Stimulated activated CD8-positive, alpha-beta memory T cell treated with anti-CD3 and anti-CD28 coated beads, Interleukin-7, amount 100 ng/mL, for 1 hour (primary cell): ENCODE measurements at places on chromosomes 3 and 15.

GRCh38 chr15:63234451-63234870, 42.9 kb upstream of the APH1B start:
- no peak for DNase-seq

DNA sequence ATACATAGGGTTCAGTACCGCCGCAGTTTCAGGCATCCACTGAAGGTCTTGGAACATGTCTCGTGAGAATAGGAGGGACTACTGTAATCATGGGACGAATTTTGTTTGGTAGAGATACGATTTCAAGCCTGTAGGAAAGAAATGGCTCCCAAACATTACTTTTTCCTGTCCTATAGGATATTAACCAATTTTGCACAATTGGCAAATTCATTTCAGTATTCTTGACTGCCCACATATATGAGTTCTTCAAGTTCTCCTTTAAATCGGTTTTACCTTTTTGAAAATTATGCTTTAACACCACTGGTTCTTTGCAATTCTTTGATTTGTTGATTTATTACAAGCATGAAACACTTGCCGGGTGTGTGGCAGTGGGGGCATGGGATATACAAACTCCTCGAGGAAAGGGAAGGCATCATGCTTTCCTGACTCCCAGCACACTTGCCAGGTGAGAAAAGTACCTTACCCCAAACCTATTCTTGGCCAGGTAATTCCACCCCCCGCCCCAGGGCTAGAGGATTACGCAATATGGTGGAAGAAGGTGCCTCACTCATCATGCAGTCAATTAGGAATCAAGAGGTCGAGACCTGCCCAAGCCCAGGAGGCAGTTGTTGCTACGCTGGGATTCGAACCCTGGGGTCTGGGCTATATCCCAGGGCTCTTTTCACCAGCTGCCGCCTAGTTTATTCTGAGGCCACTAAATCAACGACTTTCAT, 584 bp upstream of the LARS2 start:
- no peak for DNase-seq

- DNase-seq: no peak
Measured at GRCh38 chr15:90181776-90182175, 19.4 kb upstream of the SEMA4B start.

GRCh38 chr3:39592311-39593050, 125.0 kb downstream of the MOBP start:
- DNase-seq: no peak

- no peak for DNase-seq
Measured at GRCh38 chr3:7875925-7876324, 625.7 kb upstream of the LMCD1 start.
